Fibroblast of the aortic adventitia (primary cell): ENCODE measurements at places on chromosomes 3 and 15. TPM values are rescaled to one million over a fixed set of nuclear protein-coding genes. Genes with fewer than 3 reads are reported as not detected.

Gene MRPS25
- total RNA-seq = 12.7 and 17.0 TPM in 2 replicates

GRCh38 chr3:31379598-31379997 is 153.1 kb upstream of the STT3B start:
- no peak for DNase-seq

Gene DNAJA4
- 0.65 and 2.3 TPM in 2 replicates for total RNA-seq

GRCh38 chr15:78449220-78449999 is 11.4 kb downstream of the IREB2 start:
- DNase-seq = no peak

DNA sequence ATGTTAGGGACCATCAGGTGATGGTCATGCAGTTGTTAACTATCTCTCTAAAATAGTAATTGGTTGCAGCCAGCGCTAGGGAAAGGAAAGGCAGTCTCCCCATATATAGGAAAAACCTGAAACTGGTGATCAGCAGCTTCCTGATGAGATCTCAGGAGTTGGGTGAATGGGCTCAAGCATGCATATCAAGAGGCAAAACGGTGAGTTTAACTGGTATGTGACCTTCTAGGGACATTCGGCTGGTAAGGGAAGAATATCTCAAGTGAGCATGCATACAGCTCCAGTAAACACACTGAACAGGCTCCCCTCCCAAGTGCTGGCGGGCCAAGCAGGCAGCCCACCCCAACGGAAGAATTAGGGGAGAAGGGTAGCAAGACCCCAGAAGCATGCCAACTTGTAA is 49.3 kb upstream of the ROBO2 start:
- no peak for DNase-seq

GRCh38 chr15:73924171-73924921 is 1.9 kb upstream of the LOXL1 start:
- DNase-seq = peak; percentile 89

- no peak for DNase-seq
These were observed 81.4 kb upstream of the LMOD3 start for GRCh38 chr3:69203631-69204314.

DNA sequence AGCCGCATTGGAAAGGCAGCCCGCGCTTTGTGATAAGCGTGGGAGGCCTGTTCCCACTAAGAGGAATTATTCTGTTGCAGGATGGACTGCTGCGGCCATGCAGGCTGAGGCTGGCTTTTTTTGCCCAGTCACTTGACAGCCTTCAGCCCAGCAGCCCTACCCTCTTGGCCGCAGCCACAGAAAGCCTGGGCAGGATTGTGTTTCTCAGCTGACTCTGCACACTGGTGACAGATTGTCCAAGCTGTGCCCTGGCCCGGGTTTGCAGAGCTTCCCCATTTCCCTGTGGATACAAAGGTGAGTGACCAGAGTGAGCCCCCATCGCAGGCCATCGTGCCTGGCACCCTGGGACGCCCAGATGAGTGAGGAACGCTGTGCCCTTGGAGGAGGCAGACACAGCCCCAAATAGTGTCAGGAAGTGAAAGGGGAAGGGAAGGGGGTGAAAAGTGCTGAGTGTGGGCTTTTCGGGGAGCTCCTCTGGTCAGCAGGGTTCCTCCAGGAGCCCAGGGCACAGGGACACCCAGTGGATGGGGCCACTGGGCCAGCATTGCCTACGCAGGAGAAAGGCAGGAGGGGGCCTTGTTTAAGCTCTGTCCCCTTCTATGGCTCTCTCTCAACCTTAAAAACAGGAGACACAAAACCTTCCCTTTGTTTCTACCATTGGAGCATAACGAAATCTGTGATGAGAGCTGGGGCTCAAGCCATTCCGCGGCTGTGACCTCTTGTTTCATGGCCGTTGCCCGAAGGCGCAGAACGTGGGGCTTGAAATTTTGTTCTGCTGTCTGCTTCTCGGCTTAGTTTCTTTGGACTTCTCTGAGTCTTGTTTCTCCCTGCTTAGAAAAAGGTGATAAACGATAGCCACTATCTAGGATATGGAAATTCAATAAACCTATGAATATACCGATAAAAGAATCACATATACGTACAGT is 91.5 kb upstream of the MEF2A start:
- DNase-seq = no peak

DNA sequence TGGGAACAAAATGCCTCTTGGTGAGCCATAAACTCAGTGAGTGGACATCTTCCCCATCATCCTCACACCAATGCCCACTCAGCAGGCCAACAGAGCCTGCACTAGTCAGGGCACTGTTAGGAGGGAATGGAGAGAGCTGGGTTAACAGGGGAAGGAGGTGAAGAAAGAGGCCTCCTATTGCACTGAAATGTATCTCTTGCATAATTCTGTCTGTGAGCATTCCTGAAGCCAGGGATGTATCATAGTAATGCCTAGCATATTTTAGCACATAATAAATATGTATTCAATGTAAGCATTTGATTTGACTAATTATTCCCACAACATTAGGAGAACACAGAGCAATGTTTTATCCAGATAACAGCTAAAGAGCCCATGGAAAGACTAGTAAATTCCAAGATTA is 81.2 kb downstream of the ANO10 start:
- peak; percentile 54 for DNase-seq

Gene CLDN1
- 0.18 and 1.3 TPM in 2 replicates for total RNA-seq

Gene ZNF80
- total RNA-seq = not detected in 2 replicates

GRCh38 chr3:187783098-187783497 is 37.8 kb upstream of the BCL6 start:
- peak; percentile 95 for DNase-seq

Gene ZNF501
- total RNA-seq = 7.6 and 13.1 TPM in 2 replicates

- DNase-seq = no peak
These were observed 120.5 kb downstream of the CORO2B start for GRCh38 chr15:68699124-68699880.
